ENCODE measurements at places on chromosomes 6 and 20.
A peak's percentile ranks its signal among the peaks of the same experiment; 100 is the strongest.

DNA sequence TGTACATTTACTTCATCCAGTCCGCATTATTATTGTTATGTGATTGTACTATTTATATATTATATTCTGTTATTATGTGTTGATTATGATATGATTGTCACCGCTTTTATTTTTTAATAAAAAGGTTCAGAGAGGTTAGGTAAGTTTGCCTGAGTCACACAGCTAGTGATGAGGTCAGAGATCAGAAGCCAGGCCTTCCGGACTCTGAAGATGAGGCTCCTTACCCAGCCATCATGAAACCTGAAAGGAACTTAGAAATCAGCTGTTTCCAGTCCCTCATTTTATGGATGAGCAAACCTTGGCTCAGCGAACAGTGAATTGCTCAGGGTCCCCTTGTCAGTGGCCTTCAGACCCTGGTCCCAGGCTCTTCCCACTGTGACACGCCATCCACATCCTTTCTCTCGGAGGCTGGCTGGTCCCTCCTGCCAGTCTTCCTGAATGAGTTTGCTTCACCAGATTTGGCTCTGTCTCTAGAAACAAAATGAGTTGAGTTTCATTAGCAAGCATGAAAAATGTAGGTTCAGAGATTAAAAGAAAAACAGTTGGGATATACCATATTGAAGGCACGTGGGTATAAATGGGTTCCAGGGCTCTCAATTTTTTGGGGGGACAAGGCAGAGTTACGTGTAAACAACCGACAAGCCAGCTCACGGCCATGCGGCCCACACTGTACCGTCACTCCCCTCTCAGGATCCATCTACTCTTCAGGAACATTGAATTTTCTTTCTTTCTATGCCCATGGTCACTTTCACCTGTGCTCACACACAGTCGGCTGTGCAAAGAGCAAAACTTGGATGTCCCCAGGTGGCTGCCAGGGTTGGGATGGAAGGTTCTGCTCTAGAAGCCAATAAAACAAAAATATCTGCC lies 132.9 kb downstream of the ZDHHC14 start:
- DNase-seq, result no peak

GRCh38 chr6:125019281-125019680 lies 57.0 kb downstream of the RNF217 start:
- no peak for DNase-seq

DNA sequence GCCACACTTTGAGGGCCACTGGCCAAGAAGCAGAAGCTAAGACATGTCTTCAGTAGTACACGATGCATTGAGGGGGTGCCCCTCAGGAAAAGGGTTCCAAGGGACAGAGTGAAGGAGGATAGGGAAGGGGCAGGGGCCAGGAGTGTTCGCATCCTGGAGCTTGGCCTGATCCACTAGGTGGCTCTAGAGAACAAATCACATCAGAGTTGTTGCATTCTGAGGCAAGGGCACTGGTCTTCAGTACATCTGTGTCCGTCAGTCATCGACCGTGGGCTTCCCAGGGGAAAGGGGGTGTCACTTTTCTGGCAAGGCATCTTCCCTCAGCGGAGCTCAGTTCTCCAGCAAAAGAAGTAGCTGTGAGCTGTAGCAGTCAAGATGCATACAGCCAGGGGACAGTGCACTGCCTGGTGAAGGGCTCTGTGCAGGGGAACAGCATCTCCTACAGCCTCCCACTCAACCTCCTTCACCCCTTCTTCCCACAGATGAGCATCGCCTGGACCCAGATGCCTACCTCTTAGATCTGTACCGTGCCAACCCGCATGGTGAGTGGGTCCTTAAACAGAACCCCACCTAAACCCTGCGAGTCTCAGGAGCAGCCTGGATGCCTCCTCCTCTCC lies 47.8 kb downstream of the ARHGAP40 start:
- peak; percentile 44 for DNase-seq

DNA sequence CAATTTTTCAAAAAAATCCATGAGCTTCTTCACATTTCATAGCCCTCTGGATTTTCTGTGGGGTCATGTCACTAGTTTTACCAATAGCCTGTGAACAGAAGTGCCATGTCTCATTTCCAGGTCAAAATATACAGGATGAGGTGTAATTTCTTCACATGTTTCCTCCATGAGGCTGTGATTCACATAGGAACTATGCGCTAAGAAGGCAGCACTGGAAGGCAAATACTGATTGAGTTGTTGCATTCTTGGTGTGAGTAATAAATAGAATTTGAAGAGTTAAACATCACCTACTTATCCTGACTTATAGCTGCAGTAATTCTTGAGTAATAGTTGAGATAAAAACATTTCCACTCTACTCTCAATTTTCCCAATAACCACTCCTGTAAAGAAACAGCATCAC lies 442.3 kb downstream of the HAO1 start:
- no peak for DNase-seq

DNA sequence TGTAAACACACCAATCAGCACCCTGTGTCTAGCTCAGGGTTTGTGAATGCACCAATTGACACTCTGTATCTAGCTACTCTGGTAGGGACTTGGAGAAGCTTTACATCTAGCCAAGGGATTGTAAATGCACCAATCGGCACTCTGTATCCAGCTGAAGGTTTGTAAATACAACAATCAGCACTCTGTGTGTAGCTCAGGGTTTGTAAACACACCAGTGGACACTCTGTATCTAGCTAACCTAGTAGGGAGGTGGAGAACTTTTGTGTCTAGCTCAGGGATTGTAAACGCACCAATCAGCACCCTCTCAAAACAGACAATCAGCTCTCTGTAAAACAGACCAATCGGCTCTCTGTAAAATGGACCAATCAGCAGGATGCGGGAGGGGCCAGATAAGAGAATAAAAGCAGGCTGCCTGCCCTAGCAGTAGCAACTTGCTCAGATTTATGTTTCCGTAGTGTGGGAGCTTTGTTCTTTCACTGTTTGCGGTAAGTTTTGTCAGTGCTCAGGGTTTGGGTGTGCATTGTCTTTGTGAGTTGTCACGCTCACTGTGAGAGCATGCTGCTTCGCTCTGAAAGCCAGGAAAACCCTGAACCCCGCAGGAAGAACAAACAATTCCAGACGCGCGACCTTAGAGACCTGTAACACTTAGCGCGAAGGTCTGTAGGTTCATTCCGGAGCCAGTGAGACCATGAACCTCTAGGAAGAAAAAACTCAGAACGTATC lies 37.0 kb downstream of the RIOK1 start:
- no peak for DNase-seq
